Left forelimb (tissue), 1 donor: ENCODE measurements at places on chromosomes 2 and 18.

- DNase-seq, result no peak
Measured at GRCh38 chr2:160156665-160157064, 43.4 kb downstream of the ITGB6 start.

DNA sequence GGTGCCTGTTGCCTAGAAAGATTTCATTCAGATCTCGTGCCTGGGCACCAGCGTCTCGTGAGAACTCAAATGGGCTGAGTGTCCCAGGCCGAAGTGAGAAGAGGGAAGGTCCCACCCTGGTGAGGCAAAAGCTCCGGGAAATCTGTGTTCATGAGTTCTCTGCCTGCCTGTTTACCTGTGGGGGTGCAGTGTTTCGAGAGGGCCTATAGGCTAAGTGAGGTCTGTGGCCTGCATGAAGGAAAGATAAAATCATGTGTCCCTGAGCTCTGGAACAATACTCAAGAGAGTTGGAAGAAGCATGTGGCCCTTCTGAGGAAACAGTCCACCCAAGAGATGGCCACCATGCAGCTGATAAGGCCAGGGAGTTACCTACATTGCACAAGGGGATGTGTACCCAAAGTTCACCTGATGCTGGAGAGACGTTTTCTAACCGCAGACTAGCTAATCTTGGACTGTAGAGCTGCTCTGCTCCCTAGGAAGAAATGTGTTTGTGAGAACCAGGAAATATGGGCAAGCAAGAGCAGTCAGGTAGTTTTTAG, 63.5 kb upstream of the ST3GAL5 start:
- DNase-seq, result no peak

DNA sequence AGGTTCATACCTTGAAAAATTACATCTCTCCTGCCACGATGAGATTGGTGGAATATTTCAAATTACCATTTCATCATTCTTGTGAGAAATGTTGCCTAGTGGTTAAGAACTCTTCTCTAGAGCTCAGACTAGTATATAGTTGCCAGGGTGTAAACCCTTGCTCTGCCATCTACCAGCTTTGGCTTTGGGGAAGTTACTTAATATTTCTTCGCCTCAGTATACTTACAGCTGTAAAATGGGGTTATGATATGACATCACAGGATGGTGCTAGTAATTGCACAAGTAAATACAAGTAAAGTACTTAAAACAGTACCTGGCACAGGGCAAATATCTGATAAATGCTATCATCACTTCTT, 1.5 kb downstream of the SPOPL start:
- DNase-seq, result no peak

GRCh38 chr2:55604027-55604565, 13.3 kb downstream of the PPP4R3B start:
- no peak for DNase-seq

DNA sequence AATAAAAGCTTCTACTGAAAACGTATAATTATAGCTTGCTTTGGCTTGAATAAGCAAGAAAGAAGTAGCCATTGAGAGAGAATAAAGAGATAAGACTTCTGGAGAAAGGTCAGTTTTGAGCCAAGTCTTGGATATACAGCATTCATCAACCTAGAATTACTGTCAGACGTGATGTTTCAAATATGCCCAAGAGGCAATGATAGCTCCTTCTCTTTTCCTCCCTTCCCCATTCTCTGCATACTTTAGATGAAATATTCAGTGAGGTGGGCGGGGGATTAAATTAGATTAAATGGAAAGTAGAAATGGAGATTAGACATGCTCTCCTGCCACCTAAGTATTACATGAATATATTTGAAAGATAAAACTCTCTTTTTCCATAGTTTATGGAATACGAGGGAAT, 8.7 kb downstream of the ANTXR1 start:
- no peak for DNase-seq

- no peak for DNase-seq
Measured at GRCh38 chr2:70517804-70518203, 35.8 kb downstream of the TGFA start.

DNA sequence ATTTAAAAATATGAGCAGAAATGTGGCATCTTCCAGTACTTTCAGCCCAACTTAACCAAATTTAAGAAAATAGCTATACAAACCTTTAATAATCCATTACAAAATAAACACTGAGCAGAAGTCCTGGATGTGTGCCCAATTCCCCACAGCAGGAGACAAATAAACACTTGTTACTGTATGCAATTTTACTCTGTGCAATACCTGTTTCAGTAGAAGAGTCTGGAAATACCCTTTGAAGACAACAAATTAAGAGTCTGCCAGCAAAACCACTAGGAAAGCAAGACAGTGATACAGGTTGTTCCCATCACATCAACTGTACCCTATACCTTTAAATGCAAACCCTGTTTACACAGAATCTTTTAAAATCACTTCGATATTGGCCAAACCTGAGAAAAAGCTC, 41.4 kb upstream of the RNU4ATAC start:
- DNase-seq, result no peak

- DNase-seq, result peak; percentile 93
Measured at GRCh38 chr2:25252291-25253152, 84.1 kb upstream of the POMC start.
